Activated CD4-positive, alpha-beta T cell treated with anti-CD3 and anti-CD28 coated beads, Interleukin-2, Interleukin-6, amounts not matched to agents 100 ng/mL and 50 ng/mL, durations not matched to agents 16 hours and 8 hours (primary cell): ENCODE measurements at places on chromosomes 1 and 21.

- no peak for DNase-seq
Observed at GRCh38 chr1:200907611-200908097, 13.0 kb downstream of the INAVA start.

- no peak for DNase-seq
Observed at GRCh38 chr1:246093230-246093629, 413.8 kb downstream of the SMYD3 start.

GRCh38 chr21:29943885-29944284 is 4.1 kb upstream of the GRIK1 start:
- no peak for DNase-seq

DNA sequence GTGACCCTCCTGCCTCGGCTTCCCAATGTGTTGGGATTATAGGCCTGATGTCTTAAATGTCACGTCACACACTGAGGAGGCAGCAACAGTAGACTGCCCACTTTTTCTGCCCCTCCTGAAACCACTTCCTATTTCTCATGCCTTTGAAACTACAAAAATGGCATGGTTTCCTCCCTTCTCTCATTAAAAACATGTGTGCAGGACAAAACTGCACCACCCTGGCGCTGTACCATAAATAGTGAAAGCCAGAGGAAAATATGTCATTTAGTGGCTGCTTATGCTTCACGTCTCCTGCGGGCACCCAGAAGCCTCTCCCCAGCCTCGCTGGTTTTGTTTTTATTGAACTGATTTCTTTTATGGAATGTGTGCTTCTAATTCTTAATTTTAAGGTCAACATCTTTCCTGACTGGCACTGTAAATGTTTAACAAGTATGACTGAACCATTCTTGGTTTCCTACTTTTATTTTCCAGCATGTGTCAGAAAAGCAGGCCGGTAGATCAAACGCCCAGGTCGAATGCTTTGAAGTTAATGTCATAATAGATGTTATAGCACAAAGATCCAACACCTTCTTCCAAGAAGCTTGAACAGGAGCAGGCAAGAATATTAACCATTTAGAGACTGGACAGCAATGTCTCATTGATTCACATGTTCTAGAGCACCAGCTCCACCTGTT is 59.6 kb upstream of the C1orf87 start:
- DNase-seq: no peak

DNA sequence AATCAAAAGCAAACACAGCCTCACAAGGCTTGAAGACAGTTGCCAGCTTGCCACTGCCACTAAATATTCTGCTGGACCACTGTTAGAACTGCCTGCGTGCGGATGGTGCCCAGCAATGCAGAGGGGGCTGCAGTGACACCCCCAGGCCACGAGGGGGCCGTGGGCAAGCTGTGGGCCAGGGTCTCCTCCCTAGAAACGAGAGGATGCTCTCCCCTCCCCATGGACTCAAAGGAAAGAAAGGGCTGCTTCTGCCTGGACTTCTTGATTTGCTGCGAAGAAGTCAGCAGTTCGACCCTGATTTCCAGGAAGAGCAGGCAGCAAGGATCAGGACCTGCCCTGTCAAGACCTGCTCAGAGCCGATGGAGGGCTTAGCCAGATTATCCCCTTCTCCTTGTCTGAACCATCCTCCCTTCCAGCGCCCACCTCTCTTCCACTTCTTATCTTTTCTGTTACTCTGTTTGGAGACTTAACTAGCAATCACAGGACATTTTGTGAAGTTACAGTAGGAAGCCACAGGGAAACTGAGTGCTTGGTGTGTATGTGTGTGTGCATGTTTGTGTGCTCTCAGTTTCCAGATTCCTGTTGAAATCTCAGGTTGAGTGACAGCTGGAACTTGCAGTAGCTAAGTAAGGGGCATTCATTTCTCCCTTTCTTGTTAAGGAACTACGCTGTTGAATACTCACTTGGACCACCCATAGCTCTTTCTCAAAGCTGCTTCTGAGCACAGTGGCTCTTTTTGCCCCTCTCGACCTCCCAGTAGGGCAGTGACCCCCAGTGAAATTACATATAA is 2.7 kb downstream of the MAN1C1 start:
- peak; percentile 45 for DNase-seq

- no peak for DNase-seq
Observed at GRCh38 chr1:16907870-16908758, 12.3 kb downstream of the RNU1-2 start.

DNA sequence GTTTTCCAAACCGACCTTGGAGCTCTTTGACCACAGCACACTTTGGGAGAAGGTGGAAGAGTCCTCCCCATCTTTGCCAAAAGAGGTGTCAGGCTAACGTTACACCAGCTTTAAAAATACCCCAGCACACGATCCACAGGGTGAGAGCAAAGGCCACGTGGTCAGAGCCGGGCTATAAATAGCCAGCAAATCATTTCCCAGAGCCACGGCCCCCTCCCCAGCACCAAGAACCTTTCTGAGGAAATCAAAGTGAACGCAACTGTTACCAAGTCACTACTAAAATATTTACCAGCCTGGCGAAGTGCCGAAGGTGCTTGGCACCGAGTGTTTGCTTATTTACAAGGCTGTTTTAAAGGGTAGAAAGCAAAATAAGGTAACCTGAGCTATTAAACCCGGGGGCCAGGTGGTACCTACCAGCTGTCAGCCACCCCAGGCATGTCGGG is 72.4 kb downstream of the CASZ1 start:
- DNase-seq: no peak

GRCh38 chr1:117565745-117566455 is 39.9 kb upstream of the TENT5C start:
- DNase-seq: no peak

GRCh38 chr1:3692598-3692997 is 40.3 kb downstream of the TP73 start:
- no peak for DNase-seq

- DNase-seq: no peak
Observed at GRCh38 chr1:45979778-45980176, 152.7 kb downstream of the PIK3R3 start.

- no peak for DNase-seq
Observed at GRCh38 chr1:42793824-42794223, 9.0 kb downstream of the TMEM269 start.

- no peak for DNase-seq
Observed at GRCh38 chr1:36922593-36923426, 111.5 kb downstream of the GRIK3 start.

- no peak for DNase-seq
Observed at GRCh38 chr1:241292973-241293372, 64.0 kb downstream of the RGS7 start.

DNA sequence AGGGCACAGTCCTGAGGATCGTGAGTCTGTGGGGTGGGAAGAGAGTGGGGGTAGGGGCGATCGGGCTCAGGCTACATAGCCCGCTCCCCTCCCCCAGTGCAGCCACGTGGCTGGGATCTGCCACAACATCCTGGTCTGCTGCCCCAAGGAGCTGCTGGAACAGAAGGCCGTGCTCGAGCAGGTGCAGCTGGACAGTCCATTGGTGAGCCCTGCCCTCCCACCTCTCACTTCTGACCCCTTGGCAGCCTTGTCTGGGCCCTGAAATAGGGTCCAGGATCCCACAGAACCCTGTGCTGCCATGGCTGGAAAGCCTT is 5.0 kb downstream of the CNKSR1 start:
- DNase-seq: no peak

- no peak for DNase-seq
Observed at GRCh38 chr1:30417701-30418046, 305.7 kb downstream of the MATN1 start.

DNA sequence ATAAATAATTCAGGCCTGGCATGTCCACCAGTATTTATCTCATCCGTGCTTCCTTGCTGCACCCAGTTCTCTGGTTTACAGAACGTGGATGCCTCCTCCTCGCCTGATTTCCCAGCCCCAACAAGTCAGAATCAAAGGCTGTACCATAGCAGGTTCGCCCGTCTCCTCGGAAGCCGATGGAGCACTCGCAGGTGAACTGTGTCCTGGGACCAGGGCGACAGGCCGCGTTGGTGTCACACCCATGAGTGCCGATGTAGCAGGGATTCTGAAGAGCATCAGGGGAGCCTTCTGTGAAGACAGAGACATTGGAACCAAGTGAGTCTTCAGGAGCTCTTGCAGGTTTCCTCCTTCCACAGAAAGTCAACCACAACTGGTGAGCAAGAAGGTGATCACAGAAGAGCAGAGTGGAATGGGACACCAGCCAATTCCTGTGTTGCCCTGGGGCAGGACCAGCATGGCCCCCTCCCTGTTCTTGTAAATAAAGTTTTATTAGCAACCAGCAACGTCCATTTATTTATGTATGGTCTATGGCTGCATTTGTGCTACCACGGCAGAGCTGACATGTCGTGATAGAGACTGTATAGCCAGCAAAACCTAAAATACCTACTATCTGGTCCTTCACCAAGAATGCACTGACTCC is 40.8 kb downstream of the NID1 start:
- no peak for DNase-seq

DNA sequence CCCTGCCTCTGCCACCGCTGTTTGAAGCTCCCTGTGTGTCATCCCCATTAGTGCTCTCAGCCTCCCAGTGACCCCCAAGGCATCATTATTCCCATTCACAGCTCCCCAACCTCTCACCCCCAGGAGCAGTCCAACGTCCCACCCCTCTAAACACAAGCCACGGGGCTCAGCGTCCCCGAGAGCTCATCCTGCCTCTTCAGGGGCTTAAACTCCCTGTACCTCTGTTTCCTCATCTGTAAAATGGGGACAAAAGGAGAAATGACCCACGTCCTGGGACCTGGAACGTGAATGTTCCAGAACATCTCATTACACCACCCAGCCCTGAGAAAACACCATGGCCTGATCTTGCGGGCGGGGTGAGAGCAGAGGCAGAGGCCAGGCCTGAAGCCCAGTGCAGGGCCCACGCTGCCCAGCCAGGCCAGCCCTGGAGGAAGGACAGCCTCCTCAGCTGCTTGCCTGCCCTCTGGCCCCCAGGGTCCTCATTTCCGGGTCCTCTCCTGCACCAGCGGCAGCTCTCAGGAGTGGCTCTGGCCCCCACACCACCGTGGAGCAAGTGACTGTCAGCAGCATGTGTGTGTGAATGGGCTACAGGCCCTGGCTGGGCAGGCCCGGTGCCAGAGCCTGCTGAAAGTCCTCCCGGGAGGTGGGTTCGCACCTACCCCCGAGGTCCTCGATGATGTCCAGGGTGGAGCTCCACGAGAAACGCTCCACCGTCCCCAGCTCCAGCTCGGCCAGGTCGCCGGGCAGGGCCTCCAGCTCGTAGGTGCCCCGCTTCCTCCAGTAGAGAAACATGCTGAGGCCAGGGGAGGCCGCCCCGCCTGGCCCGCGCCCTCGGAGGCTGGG is 14.1 kb upstream of the PLEKHG5 start:
- no peak for DNase-seq

DNA sequence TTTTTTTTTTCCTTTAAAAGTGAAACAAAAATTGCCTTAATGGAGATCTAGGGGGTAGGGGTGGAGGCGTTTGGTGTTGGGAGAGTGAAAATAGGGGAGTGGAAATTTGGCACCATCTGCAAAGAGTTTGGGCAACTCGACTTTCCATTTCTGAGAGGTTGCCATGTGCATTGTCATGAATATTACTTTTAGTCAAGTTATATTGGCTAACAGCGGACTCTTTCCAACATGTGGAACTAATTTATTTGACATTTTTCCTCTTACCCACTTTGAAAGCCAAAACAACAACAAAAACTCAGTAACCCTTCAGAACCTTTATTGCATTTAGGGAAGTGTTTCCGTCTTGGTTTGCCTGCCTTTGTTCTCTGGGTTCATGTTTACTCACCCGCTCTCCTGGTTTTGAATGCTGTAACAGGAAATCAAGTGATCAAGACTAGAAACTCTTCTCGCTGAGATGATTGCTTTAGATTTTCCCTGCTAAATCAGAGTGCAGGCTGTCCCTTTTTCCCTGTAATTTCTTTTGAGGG is 70.4 kb downstream of the CACHD1 start:
- peak; percentile 33 for DNase-seq

GRCh38 chr1:93504247-93505033 is 56.5 kb downstream of the FNBP1L start:
- no peak for DNase-seq

DNA sequence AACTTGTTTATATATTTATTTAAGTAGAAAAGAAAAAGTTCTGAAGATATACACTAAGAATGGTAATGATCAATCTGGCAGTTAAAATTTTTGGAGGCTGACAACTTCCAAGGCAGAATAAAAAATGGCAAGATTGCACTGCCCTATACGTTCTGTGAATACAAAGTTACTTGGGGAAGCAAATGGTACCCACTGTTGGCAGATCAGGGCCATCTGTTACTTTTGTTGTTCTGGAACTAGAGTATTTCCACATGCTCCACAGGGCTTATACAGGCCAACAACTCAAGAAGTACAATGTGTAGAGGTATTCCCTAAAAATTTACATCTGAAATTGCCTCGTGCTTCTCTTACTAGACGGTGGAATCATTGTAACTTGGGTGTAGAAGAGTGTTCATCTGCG is 53.2 kb downstream of the AHCTF1 start:
- no peak for DNase-seq

- DNase-seq: no peak
Observed at GRCh38 chr1:232534552-232535517, 95.1 kb downstream of the SIPA1L2 start.

GRCh38 chr1:99965646-99966375 is 4.0 kb upstream of the SLC35A3 start:
- no peak for DNase-seq

DNA sequence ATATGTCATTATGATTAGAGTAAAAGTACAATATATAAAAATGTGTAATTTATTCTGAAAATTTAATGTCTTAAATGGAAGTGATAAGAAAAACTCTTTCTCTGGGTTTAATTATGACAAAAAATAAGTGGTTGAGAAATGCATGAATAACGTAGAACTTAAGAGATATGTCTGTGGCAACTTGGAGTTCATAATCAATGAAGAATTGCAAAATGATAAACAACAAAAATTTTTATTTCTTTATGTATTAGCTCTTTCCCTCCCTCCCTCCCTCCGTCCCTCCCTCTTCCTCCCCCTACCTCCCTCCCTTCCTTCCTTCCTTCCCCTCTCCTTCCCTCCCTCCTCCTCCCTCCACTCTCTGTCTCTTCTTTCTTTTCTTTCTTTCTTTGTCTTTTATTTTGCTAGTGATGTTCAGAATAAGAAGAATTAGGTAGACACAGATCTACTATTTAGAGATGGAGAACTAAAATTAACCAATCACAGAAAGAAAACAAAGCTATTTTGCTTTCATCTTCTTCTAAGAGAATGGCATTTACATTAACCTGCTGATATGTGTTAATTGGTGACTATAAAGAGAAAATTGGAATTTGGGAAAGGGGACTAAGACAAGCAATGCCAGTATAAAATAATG is 96.3 kb upstream of the PDC start:
- DNase-seq: no peak
